ENCODE measurements at places on chromosomes 1 and 21.

GRCh38 chr1:89904219-89904980 lies 83.6 kb downstream of the LRRC8D start:
- no peak for DNase-seq

DNA sequence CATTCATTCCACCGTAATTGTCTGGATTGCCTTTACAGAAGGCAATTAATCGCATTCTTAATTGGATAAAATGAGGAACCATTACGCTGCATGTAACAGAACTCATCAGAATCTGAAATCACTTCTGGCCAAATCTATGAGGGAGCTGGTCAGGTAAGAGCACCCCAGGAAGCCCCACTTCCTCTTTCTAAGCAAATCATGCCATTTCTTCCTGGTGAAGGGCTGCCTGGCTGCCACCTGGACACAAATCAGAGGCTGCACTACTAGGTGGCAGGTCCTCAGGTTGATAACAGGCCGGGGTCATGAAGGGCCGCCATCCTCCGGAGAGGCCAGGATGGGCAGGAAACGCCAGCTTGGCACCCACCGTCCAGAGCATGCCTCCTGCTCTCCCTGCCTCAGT lies 73.7 kb downstream of the CAPZB start:
- DNase-seq = no peak

DNA sequence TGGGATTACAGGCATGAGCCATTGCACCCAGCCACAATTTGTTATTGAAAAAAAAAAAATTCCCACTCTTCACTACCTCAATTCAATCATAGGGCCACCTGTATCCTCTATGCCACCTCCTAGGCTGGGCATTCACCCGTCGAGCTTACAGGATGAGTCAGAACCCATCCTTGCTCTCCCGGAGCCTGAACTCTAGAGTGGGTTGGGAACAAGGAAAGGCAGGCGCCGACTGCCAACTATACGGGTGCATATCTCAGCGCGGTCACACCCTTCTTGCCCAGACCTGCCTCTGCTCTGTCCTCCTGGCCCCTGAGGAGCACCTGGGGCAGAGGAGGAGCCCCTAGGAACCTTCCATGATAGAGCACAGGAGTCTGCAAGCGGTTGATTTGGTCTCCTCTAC lies 21.4 kb upstream of the LBR start:
- DNase-seq = no peak

- no peak for DNase-seq
Measured at GRCh38 chr1:172163498-172164215, 256.8 kb upstream of the C1orf105 start.

- DNase-seq = no peak
Measured at GRCh38 chr1:113540335-113540734, 150.0 kb downstream of the MAGI3 start.

GRCh38 chr1:151547119-151547899 lies 7.2 kb downstream of the TUFT1 start:
- peak; percentile 97 for DNase-seq

DNA sequence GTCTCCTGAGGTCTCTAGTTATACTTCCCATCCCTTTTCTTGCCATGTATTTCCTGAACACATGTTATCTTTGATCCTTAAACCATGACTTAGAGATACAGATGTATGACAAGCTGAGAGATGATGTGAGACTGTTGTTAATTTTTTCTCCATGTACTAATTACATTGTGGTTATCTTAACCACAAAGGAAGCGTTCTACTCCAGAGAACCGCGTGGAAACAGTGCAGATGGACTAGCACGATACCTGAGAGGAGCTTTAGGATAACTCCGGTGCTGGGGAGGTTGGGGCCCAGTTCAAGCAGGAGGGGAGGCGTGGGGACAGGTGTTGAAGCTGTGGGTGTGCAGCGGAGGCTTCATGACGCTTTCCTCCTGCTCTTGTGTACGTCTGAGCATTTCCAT lies 17.5 kb downstream of the PDE9A start:
- no peak for DNase-seq

GRCh38 chr1:244329591-244330317 lies 122.0 kb downstream of the ADSS2 start:
- DNase-seq = no peak
